Stimulated activated CD8-positive, alpha-beta memory T cell treated with anti-CD3 and anti-CD28 coated beads, Interleukin-4, amount 100 ng/mL, for 4 hours (primary cell): ENCODE measurements at places on chromosomes 5 and 9.

GRCh38 chr5:142110046-142110531, 1.5 kb downstream of the NDFIP1 start:
- DNase-seq, result no peak

- DNase-seq, result no peak
Observed at GRCh38 chr5:30324083-30324482, 869.4 kb upstream of the CDH6 start.

DNA sequence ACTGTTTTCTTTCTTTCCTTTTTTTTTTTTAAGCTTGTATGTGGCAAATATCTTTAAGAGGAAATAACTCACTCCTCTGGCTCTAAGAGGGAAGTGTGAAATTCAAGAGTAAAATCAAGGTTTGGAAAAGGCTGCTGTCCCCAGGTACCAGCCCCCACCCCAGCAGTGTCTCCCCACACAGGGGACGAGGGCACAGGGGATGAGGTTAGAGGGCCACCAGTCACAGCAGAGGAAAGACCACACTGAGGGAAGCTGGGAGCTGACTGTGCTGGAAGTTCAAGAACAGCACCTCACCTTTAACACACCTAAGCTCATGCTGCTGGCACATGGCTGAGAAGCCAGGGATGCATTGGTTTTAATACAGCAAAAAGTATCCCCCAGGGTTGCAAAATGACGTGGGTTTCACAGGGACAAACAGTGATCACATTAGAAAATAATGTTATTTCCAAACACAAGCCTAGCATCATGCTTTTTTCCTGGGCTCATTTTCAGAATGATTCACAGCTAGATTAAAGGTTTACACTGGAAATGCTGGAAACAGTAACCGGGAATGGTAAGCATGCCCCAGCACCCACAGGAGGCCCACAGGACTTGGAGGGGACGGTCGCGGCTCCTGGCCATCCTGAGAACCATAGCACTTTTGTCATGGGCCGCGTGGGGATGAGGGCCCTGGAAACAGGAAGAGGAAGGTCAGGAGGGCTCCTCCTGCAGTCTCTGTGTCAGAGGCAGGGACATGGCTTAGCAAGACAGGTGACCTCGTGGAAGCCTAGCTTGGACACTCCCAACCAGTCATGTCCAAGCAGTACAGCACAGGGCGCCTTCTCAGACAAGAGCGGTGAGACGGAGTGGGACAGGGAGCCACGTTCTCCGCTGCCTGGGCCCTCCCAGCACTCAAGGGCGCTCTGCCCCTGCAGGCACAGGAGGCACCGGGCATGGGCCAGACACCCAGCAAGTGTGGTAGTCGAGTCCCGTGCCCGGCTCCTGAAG, 6.9 kb downstream of the LPCAT1 start:
- no peak for DNase-seq

- no peak for DNase-seq
Observed at GRCh38 chr5:128271859-128272464, 188.4 kb downstream of the SLC12A2 start.

DNA sequence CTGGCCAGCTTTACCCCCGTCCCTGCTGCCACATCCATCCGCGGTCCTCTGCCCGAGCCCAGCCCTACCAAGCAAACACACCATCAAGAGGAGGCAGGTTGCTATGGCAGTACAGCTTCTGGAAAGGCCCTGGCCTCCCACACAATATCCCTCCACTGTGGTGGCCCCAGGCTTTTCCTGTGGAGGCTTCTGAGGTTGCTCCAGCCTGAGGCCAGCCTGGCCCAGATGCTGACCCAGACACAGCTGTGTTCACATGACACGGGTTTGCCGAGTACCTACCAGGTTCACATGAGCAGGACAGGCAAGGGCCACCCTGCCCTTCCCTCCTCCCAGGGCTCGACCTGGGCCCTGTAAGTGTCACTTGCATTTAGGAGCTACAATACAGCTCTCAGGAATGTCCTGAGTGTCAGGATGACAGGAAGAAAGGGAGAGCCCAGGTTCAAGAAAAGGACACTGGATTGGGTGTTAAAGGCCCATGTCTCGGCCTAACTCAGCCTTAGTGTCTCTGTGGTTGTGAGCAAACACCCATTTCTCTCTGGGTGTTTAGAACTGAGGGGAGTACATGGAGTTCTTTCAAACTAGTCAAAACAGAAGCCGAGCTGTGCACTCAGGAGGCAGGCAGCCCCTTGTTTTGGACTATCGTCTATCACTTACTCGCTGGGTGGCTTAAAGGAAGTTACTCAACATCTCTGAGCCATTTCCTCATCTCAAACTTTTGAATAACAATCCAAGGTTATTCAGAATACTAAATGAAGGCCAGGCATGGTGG, 40.2 kb downstream of the NAIF1 start:
- no peak for DNase-seq
